SHP77 treated with DMSO at 0.1 percent for 48 hours (cell line): ENCODE measurements at places on chromosomes 6 and 20.
A peak's percentile ranks its signal among the peaks of the same experiment; 100 is the strongest.

DNA sequence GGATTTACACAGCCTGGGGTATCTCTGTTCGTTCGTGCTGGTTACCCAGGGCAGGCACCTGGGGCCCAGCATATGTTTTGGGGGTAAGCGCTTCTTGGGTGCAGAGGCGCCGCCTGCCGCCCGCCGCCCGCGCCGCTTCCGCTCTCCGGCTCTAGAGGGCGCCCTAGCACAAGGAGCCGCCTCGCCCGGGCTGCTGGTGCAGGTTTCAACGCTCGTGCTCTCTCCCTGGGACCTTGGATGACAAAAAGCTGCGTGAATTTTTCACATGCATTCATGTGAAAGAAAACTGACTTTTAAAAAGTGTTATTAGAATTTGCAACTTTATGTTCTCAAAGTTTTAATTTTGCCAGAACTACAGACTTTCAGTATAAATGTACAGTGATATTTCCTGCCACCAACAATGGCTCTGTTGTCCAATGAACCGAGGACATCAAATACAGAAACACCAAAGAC, 32.5 kb downstream of the PRR18 start:
- peak; percentile 24 for DNase-seq

DNA sequence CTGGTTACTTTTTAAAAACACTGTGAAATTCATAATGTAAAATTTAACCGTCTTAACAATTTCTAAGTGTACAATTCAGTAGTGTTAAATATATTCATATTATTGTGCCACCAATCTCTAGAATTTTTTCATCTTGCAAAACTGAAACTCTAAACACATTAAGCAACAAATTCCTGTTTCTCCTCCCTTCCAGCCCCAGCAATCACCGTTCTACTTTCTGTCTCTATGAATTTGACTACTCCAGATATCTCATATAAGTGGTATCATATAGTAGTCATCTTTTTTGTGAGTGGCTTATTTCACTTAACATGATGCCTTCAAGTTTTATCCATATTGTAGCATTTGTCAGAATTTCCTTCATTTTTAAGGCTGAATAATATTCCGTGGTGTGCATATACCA, 44.7 kb downstream of the RSPH3 start:
- DNase-seq: no peak

DNA sequence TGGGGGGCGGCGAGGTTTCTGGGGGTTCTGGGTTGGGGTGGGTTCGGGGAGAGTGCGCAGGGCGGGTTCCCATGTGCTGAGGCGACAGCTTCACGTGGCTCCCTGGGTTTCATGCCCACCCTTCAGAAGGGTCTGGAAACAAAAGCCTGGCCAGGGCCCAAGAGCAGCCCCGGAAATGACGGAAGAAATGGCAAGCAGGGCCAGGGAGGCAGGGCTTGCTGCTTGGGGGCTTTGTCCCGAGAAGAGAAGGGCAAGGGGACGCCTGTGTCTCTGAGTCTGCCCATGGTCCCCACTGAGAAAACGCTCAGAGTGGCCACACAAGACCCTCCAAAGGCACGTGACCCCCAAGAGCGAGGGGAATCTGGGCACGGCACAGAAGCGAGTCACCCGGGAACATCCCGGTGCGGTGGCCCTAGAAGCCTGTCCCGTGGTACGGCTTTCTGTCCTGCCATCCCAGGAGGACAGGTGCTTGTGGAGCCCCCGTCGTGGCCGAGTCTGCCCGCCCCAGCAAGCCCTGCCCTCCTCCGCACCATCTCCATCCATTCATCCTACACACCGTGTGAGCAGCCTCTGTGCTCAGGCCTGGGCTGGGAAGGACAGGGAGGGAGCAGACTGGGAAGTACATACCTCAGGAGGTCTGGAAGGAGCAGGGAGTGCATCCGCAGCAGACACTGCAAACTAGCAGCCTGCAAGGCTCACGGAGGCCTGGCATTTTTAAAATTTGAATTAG, 9.0 kb downstream of the NPEPL1 start:
- no peak for DNase-seq

GRCh38 chr6:13527671-13528056, 40.3 kb upstream of the GFOD1 start:
- no peak for DNase-seq

DNA sequence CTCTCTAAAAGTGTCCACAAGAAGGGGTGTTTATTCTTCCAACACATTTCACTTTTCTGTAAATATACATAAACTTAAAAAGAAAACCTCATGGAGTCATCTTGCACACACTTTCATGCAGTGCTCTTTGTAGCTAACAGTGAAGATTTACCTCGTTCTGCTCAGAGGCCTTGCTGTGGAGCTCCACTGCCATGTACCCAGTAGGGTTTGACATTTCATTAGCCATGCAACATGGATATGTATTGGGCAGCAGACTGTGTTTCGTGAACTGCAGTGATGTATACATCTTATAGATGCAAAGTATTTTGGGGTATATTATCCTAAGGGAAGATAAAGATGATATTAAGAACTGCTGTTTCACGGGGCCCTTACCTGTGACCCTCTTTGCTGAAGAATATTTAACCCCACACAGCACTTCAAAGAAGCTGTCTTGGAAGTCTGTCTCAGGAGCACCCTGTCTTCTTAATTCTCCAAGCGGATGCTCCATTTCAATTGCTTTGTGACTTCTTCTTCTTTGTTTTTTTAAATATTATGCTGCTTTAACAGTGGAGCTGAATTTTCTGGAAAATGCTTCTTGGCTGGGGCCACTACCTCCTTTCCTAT, 17.9 kb downstream of the IRF4 start:
- DNase-seq: no peak

DNA sequence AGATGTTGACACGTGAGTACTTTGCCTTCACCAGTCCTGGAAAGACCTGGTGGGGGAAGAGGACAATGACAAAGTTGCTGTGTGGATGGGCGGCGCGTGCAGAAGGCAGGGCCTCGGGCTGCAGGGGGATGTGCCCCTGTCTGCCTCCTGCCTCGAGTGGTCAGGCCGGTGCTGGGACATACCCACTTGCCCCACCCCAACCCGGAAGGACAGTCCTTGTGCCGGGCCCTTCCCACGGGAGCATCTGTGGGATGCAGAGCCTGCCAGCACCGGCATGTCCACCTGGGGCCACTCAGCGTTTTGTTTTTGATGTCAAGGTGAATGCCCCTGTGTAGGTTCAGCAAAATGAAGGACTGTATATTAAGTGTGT, 60.5 kb upstream of the BHLHE23 start:
- DNase-seq: no peak

- DNase-seq: no peak
Measured at GRCh38 chr6:116316772-116317467, 37.2 kb upstream of the TSPYL1 start.

DNA sequence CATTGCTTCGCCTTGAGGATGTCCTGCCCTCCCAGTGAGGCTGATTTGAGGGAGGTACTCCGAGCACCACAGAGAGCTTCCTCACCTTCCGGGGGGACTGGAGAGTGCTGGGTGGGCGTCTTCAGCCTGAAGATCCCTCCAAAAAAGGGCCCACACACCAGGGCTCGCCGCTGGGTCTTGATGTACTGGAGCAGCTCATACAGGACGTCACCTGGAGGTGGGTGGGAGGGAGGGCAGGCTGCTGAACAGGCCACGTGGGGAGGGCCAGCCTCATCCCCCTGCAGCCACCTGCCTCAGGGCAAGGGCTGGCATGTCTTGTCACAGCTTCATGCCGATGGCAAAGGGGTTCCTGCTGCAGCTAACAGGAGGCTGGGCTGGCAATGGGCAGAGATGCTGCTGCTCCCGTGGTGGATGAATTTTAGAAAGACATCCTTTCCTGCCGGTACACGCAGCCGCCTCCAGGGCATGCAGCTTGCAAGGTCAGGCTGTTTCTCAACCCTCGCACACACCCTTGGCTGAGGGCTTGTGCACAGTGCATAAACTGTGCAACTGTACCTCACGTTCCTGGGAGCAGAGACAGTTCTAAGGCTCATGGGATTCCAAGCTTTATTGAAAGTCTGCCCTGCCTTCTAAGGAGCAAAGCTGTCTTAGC, 14.0 kb downstream of the ETV7 start:
- no peak for DNase-seq

- DNase-seq: no peak
Measured at GRCh38 chr6:142387997-142388815, 86.4 kb downstream of the ADGRG6 start.

DNA sequence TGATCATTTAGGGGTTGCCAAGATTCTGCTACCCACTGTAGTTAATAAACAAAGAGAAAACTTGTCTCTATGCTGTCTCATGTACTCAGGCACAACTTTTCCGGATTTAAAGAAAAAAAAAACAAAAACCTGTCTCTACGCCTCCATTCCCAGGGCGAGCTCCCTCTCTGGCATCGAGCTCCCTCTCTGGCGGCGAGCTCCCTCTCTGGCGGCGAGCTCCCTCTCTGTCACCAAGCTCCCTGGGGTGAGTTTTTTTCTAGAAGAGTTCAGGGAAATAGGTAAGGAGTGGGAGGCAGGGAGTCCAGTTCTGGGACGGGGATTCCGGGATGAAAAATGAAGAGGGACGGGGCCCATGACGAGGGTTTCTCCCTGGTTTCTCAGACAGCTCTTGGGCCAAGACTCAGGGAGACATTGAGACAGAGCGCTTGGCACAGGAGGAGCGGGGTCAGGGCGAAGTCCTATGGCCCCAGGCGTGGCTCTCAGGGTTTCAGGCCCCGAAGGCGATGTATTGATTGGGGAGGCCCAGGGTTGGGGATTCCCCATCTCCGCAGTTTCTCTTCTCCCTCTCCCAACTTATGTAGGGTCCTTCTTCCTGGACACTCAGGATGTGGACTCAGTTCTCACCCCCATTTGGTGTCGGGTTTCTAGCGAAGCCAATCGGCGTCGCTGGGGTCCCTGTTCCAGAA, 16.5 kb upstream of the HLA-A start:
- DNase-seq: no peak
